ENCODE measurements at places on chromosomes 13 and 19.
A peak's percentile ranks its signal among the peaks of the same experiment; 100 is the strongest.

DNA sequence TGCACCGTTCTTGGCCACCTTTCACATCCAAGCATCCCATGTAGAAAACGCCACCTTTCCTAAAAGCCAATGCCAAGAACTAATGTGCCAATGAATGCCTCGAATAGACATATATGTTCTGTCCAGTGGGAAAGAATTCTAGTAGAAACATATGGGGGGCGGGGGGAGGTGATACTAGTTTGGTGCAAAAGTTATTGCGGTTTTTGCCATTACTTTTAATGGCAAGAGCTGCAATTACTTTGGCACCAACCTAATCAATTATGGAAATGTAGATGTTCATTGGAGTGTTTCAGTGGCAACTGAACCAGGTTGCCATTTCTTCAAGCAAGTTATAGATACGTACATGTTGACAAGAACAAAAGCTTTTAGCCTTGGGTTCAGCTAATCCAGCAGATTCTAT lies 34.6 kb downstream of the SLC15A1 start:
- no peak for DNase-seq

GRCh38 chr19:1837625-1838105 lies 10.6 kb downstream of the REXO1 start:
- no peak for DNase-seq

GRCh38 chr13:87676254-87677042 lies 5.3 kb downstream of the SLITRK5 start:
- no peak for DNase-seq

- no peak for DNase-seq
These were observed at the start of gene ICAM4 for GRCh38 chr19:10286803-10287737. Gene ICAM4 (plus strand): TSS chr19:10286955. CDS start chr19:10287013, 58 bp downstream.

GRCh38 chr13:27347211-27347772 lies 76.7 kb downstream of the RASL11A start:
- no peak for DNase-seq

DNA sequence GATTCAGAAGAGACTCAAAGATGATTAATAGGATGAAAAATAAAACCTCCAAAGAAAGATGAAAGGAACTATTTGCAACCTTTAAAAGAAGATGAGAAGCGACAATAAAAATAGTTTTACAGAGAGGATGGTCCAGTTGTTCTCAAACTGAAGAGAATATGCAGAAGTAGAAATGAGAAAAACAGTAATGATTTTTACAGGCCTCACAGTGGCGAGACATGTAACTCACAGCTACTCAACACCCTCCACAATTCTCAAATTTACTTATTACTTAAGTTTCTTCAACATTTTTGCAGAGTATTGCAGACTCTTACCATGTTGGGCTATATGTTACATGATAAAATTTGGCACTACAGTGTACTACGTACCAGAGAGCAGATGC lies 20.8 kb downstream of the NUFIP1 start:
- DNase-seq: no peak

DNA sequence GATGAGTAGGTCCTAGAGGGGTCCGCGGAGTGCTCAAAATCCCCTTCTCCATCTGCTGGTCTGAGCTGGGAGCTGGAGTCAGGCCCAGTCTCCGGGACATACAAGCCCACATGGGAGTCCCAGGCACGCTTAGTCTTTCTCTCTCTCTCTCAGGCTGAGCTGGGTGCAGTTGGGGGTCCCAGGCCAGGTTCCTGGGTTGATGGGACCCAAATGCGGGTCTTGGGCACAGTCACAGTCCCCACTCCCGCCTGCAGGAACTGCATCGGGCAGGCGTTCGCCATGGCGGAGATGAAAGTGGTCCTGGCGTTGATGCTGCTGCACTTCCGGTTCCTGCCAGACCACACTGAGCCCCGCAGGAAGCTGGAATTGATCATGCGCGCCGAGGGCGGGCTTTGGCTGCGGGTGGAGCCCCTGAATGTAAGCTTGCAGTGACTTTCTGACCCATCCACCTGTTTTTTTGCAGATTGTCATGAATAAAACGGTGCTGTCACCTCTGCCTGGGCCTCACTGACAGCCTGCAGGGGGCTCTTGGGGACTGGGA lies 23.8 kb downstream of the CYP4F12 start:
- DNase-seq: no peak

GRCh38 chr19:12965017-12965811 lies 4.2 kb upstream of the DAND5 start:
- DNase-seq: peak; percentile 77

- DNase-seq: peak; percentile 72
These were observed at the start of gene TMEM255B for GRCh38 chr13:113758651-113759524. Gene TMEM255B (plus strand): TSS chr13:113759226. CDS start chr13:113759270, 44 bp downstream.

DNA sequence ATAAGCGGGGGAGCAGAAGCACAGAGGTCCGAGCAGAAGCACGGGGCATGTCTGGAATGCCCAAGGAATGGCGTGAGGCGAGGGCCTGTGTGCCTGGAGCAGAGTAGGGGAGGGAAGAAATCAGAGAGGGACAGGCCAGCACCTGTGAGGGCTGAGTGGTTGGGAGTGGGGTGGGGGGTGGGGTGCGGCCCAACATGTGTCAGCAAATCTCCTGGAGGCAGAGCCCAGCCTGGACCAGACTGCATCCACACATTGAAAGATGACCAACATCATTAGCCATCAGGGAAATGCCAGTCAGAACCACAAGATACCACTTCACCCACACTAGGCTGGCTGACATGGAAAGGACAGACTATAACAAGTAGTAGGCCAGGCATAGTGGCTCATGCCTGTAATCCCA lies 11.2 kb downstream of the CLASRP start:
- no peak for DNase-seq

GRCh38 chr13:60090574-60090973 lies 73.2 kb downstream of the DIAPH3 start:
- DNase-seq: no peak

GRCh38 chr19:38251564-38252051 lies 4.6 kb downstream of the PPP1R14A start:
- DNase-seq: no peak

DNA sequence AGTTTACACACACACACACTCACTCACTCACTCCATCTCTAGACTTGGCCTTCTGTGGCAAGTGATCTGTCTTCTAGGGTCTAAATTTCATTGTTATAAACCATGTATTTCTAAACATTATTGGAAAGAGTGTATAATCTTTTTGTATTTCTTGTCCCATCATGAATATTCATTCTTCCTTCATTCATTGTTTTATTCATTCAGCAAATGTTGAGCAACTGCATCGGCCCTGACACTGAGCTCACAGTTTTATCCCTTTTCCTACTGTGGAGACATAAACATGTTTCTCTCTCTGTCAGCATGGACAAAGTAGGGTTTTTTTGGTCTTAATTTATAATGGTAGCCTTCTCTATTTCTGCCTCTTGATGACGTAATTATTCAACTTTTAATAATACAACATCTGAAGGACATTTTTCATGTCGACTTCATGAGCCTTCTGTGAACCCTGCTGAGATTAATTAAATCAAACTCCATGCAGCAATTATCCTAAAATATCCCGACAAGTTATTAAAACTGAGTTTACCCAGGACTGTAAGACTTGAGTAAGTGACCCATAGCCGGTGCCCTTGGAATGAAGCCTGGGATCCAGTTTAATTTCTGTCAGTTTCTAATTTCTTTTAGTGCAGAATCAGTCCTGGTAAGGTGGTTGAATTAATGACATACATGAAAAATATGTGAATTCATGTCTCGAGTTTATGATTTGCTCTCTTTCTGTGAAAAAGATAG lies 7.3 kb downstream of the SPATA13 start:
- no peak for DNase-seq

- DNase-seq: no peak
These were observed 74.4 kb downstream of the LHFPL6 start for GRCh38 chr13:39528661-39528980.

DNA sequence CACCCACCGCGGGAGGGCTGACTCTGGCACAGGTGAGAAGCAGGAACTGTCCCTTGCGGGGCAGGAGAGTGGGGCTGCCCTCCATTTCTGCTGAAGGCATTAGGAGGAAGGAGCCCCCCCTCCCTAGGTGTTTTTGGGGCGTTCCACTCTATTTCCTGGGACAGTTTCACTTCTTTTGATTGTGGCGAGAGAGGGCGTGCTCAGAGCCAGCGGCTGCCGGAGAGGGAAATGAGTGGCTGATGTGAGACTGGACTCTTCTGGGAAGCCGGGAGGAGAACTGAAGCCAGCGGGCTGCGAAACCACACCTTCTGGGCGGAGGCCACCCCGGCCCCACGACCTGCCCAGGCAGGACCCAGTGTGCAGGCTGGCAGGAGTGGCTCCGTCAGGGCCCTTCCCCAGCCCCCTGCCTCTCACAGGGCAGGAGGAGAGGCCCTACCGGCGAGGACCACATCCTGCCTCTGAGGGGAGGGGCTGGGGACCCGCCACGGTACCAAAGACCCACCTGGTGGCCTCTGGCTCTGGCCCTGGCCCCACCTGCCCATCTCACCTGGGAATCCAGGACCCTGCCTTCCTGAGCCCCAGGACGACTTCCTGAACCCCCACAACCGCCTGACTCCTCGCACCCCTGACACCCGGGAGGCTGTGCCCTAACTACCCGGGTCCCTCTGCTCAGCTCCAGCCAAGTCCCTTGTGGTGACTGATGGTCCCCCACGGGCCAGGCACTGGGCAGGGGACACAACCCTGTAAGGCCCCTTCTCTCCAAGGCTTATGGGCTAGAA lies 25.9 kb downstream of the MPND start:
- peak; percentile 24 for DNase-seq

DNA sequence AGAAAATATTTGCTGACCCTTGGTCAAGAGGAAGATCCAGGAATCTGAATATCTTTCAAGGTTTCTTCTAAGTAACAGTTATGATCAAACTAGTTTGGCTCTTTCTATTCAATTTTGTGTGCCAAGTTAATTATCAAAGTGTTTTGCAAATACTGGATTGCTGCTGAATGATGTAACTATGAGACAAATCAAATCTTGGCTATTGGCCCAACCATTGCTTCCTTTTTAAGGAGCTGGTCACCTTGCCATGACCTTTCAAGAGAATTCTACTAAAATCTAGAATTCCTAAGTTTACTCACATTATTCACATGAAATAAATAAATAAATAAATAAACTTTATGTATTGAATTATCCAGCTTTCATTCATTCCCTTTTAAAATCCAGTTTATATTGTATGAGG lies 371.8 kb downstream of the SLITRK6 start:
- no peak for DNase-seq

DNA sequence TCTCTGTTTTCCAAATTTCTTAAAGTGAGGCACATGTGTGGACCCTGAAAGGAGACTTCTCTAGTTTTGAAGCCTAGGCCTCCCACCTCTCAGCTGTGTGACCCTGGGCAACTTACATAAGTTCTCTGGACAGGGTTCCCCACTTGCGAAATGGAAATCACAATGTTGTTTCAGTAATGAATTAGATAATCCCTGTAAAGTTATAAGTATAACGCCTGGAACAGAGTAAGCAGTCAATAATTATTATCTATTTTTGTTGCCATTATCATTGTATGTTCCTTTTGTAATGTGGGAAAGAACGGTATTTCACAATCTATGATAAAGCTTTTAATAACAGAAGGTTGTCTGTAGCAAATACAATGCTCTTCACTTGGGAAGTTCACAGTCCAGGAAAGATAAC lies 437.3 kb upstream of the ZNF507 start:
- DNase-seq: no peak

DNA sequence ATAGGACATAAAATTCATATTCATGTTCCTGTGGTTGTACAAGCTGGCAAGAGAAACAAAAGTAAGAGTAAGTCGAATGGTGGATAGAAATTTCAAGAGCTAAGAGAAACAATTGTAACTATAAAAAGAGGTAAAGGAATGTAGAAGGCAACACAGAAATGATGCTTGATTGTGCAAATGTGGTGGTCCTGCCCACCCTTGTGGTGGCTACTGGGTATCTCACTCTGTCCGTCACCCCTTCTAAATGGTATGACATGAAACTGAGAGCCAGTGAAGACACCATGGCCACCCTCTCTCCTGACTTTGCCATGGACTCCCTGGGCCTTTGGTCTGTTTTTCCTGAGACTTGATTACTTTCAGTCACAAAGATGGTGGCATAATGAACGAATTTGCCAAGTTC lies 925.9 kb upstream of the SLITRK6 start:
- DNase-seq: no peak

GRCh38 chr19:33310606-33311325 lies 8.4 kb upstream of the CEBPA start:
- no peak for DNase-seq

GRCh38 chr19:41876847-41877832 lies at the start of gene CD79A:
Gene CD79A (plus strand): TSS chr19:41877279. CDS start chr19:41877305, 26 bp downstream.
- no peak for DNase-seq

DNA sequence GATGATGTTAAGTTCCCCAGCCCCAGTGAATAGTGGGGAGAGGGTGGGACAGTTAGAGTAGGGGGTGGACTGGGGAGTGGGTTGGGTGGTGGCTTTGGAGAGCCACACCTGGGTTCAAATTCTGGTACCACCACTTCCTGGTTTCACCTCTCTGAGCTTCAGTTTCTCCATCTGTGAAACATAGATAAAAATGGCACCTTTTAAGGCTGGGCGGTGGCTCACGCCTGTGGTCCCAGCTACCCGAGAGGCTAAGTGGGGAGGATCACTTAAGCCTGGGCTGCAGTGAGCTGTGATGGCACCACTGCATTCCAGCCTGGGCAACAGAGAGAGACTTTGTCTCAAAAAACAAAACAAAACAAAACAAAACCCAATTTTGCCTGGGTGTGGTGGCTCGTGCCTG lies 5.9 kb downstream of the VAV1 start:
- DNase-seq: no peak

DNA sequence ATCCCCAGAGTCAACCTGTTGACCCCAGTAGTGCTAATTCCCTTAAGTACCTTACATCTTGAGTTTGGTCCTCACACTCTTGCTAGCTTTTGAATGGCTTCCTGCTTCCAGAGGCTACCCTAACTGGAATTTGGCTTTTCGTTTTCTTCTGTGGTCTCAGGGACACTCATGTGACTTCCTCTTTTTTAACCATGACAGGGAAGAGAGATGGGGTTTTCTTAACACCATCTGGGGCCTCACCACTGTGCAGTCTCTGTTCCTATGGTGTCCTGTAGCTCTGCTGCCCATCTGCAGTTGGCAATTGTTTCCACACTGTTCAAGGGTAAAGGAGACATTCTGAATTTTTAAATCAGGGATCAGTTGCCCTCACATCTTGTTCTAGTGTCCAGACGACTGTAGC lies 66.7 kb downstream of the SLC10A2 start:
- no peak for DNase-seq

DNA sequence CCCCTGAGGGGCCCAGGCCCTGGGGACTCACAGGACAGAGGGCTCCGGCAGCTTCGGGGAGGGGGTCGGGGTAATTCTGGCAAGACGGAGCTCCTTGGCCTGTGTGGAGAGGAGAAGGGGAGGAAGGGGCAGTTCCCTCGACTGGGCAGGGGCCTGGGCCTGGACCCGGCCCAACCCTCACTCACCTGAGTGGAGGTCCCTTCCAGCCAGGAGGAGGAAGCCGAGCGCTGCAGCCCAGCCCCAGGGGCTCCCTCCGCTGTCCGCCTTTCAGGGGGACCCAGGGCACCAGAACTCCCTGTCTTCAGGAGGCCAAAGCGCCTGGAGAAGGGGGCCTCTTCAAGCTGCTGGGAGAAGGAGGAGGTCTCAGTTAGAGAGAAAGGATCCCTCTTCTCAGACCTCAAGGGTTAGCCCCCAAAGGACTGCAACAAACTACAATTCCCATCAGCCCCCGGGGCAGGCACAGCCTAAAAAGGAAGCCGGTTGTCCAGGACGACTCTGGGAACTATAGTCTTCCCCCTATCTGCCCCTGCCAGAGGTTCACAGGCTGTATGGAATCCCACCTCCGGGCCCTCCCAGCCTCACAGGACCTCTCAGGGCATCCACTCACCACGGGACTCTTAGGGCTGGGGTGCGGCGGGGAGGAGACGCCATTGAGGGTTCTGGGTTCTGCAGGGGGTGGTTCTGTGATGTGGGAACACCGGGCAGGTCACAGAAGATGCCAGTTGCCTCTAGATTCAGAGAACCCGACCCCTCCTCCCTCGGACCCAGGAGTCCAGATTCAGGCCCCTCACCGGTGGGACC lies 19.8 kb downstream of the EPS8L1 start:
- DNase-seq: no peak

Data from NCI-H1105 treated with DMSO at 0.1 percent for 48 hours (cell line).